ENCODE measurements at places on chromosomes 4 and X.
A peak's percentile ranks its signal among the peaks of the same experiment; 100 is the strongest.

DNA sequence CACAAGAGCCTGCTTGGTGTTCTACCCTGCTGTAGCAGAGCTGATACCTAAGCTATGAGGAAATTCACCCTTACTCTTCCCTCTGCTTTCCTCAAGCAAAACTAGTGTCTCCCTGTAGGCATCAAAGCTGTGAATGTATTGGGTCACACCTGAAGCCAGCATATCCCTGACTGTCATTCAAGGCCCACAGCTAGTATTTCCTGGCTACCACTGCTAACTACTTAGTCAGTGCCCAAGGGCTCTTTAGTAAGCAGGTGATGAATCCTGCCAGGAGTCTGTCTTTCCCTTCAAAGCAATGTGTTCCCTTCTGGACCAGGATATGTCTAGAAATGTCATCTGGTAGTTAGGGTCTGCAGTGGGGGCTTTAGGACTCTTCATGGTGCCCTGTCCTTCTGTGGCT, 125.7 kb downstream of the RPA4 start:
- DNase-seq = no peak

- no peak for DNase-seq
Observed at GRCh38 chrX:154737136-154737535, 13.7 kb downstream of the GAB3 start.

DNA sequence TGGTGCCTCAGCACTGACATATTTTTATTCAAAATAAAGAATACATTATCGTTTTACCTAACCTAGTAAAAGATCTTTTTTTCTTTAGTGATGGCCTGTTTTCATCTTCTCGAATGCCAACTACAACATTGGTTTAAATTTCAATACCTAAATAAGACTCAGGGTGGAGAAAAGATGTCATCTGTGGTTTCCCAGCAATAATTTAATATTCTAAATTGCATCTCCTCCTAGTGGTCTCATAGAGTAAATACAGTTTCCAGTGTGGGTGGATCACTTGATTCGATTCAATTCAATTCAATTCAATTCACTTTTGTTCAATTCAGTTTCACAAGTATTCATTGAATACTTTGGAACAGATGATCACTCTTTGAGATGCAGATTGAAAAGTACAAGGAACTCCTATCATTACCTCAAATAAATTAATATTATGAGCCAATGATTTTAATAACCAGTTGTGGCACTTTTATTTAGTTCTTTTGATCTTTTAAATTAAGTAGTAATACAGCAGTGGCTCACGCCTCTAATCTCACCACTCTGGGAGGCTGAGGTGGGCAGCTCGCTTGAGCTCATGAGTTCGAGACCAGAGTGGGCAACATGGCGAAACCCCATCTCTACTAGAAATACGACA, 427.2 kb downstream of the FAT4 start:
- peak; percentile 61 for DNase-seq

GRCh38 chrX:103747163-103747562, 29.5 kb upstream of the PLP1 start:
- DNase-seq = no peak

- no peak for DNase-seq
Observed at GRCh38 chr4:7294176-7294756, 101.9 kb downstream of the SORCS2 start.

DNA sequence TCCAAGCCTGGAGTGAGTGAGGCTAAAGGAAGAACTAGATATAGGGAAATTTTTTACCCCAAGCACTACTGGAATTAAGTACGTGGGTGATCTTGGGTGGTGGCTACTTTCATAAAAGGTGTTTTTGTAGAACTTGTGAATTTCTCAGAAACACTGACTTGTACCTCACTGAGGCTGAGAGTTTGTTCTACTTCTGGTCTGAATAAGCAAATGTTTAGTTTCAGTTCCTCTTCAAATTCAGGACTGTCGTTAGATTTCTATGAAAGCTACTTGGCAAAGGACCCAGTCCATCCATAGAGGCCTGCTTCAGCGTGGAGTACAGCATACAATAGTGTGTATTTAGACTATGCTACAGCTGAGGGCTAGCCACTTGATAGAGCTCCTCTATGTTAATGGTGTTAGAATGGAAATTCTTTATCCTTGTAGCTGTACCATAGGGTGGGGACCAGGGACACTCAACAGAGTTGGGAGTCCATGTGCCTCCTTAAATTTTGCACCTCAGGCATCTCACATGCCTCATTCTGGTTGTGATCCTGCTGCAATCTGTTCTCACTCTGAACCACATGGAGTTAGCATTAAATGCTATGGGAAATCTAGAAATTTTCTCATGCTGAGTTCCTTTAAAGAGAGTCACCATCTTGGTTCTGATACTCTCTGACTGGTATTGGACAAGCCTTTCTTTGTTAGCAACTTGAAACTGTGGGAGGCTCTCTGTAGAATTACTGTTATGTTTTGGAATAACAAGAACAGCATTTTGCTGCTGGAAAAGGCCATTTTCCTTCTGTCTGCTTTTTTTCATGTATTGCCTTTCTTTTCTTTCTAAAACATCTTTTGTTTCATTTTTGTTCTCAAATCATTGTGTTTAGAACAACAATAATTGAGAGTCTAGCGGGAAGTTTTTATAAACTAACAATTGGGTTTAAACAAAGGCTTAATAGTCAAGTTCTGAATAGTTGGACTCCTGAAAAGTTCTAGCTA, 86.8 kb downstream of the PDGFRA start:
- DNase-seq = no peak

DNA sequence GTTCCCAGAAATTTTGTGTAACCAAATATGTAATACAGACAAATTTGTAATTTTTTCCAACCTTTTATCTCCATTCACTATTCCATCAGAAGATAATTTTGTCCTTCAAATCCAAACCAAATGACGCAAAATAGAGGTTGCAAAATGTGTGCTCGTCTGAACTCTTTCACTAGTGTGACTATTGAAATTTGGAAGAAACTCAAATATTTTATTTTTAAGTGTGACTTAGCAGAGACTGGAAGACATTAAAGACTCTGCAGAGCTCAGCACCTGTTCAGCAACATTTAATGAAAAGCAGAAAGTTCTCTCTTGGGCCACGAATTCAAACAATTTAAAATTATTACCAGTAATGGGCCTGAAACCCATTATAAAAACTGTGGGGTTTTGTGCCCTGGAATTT, 30.0 kb upstream of the APELA start:
- DNase-seq = no peak

- DNase-seq = no peak
Observed at GRCh38 chr4:185820146-185821028, 8.4 kb upstream of the SORBS2 start.

DNA sequence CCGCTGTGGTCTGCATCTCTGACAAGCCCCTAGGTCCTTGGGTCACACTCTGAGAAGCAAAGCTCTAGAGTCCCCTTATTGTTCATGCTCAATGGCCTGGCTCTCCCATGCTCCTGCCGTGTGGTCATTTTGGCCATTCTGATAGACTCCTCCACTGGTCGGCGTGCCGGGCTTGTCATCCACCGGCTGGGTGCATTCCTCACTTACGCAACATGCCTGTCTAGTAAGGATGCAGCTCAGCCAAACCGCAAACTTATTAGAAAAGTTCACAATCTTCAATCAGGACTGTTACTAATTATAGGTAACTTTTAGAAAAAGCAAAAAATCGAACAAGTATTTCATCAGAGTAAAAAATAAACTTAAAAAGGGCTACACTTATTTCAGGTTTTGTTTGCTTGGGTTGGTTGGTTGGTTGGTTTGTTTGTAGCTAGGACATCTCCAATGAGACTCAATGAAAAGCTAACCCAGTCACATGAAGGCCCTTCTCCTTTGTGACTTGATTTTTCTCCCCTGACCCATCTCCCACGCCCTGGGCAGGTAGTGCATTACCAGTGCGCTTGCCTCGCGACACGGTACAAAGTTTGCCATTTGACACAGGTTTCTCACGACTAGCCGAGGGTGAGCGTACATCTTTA, 41.0 kb downstream of the IRF2 start:
- DNase-seq = no peak

- no peak for DNase-seq
Observed at GRCh38 chr4:74490736-74491135, 45.8 kb downstream of the AREG start.

GRCh38 chr4:123060039-123060770, 137.8 kb upstream of the NUDT6 start:
- no peak for DNase-seq

DNA sequence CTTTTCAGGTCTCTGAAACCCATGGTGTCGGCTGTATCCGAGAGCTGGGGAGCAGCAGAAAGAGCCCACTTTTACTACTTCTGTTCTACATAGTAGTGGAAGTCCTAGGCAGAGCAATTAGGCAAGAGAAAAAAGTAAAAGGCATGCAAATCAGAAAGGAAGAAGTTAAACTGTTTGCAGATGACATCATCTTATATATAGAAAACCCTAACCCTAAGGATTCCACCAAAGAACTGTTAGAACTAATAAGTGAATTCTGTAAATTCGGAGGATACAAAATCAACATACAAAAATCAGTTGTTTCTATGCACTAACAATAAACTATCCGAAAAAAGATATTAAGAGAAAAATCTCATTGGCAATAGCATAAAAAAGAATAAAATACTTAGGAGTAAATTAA, 95.3 kb downstream of the POLA1 start:
- DNase-seq = no peak

GRCh38 chrX:53631156-53631555, 55.4 kb downstream of the HUWE1 start:
- no peak for DNase-seq

DNA sequence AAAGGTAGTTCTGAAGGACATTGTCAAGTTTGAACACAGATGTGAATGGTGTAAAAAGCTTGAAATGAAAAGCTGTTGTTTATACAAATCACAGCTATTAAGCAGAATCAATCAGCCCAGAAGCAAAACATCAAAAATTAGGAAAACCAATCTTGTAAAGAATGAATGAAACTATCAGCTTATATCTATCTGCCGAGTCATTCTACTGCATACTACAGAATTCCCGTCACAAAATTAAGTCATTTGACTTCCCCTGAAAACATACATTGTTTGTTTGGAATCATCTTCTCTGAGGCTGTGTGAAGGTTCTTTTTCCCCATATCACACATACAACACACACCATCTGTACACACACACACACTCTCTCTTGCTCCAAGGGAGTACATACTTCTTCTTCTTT, 80.3 kb downstream of the RFC1 start:
- no peak for DNase-seq

DNA sequence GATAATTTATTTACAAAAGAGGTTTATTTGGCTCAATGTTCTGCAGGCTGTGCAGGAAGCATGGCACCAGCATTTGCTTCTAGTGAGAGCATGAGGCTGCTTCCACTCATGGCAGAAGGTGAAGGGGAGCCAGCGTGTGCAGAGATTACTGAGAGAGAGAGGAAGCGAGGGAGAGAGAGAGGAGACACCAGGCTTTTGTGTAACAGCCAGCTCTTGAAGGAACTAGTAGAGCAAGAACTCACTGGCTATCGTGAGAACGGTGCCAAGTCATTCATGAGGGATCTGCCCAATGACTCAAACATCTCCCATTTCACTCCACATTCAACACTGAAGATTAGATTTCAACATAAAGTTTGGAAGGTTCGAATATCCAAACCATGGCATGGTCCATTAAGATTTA, 12.7 kb downstream of the GUCY1A1 start:
- no peak for DNase-seq

DNA sequence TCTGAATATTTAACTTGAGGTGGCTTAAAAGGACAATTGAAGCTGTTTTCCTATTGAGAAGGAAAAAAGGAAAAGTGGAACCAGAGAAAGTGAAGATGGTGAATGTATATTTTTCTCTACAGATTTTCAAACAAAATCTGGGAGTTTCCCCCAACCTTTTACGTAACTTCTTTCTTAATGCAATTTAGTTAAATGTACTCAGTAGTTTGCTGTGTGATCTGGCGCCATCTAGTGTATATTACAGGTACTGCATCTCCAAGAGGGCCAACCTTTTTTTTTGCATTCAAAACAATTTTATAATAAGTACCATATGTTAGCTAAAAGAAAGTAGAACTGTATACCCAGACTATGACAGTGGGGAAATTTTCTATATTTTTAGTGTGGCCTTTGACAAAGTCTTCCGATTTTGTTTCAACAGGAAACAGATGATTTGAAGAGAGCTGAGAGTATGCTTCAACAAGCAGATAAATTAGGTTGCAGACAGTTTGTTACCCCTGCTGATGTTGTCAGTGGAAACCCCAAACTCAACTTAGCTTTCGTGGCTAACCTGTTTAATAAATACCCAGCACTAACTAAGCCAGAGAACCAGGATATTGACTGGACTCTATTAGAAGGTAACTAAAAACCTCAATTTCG, 82.0 kb downstream of the PLS3 start:
- peak; percentile 52 for DNase-seq

DNA sequence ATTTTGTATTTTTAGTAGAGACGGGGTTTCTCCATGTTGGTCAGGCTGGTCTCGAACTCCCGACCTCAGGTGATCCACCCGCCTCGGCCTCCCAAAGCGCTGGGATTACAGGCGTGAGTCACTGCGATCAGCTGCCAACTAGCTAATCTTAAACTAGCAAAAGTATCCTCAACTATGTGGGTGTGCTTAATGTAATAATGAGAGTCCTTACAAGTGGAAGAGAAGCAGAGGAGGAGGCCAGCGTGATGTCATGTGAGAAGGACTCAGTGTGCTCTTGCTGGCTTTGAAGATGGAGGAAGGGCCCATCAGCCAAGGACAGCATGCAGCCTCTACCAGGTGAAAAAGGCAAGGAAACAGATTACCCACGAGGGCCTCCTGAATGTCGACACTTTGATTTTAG, 19.6 kb downstream of the SCD5 start:
- DNase-seq = no peak

DNA sequence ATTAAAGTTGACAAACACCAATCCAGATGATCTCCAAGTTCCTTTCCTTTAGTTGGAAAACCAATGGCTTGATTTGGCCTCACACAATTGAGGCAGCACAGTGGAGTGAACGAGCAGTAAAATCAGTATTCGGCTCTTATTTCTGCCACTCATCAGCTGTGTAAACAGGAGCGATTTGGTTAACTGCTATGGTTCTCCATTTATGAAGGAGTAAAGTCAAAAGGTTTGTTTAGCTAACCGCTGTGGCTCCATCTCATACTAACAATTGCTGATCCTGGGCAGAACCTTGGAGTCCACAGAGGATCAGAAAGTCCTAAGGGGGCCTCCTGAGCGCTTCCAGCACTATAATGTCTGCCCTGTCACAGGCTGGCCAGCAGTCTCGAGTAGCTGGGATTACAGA, 54.5 kb upstream of the EXOC1L start:
- no peak for DNase-seq

DNA sequence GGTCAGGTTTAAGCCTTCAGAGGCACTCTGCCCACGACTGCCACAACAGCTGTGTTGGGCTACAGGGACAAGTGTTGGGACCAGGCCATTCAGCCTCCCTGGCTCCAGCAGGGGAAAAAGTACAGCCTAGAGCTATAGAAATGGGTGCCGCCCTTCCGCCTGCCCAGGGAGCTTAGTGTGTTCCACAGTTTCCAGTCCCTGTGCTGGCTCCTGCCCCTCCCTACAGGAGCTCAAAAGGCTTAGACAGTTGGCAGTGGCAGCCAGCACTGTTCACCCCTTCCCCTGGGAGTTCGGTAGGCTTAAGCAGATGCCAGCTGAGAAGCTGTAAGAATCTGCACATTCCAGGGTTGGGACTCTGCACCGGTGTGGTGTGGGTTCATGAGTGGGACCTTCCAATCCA, 408.2 kb upstream of the INTU start:
- no peak for DNase-seq

GRCh38 chr4:48483006-48483776, at the start of gene SLC10A4:
Gene SLC10A4 (plus strand): TSS chr4:48483343. CDS start chr4:48483562, 219 bp downstream.
- DNase-seq = no peak

GRCh38 chrX:13742397-13743176, 8.0 kb downstream of the OFD1 start:
- no peak for DNase-seq

GRCh38 chrX:76279007-76279406, 106.1 kb downstream of the PBDC1 start:
- peak; percentile 33 for DNase-seq

All from dermis microvascular lymphatic vessel endothelial cell (primary cell).